ENCODE measurements at places on chromosomes 1 and 21. TPM values are rescaled to one million over a fixed set of nuclear protein-coding genes. Genes with fewer than 3 reads are reported as not detected.

GRCh38 chr1:111695801-111696200 is 43.4 kb downstream of the INKA2 start:
- no peak for DNase-seq

GRCh38 chr1:239843541-239843940 is 248.1 kb upstream of the FMN2 start:
- DNase-seq, result no peak

The ADORA1 gene
- total RNA-seq, result 1.7 TPM

DNA sequence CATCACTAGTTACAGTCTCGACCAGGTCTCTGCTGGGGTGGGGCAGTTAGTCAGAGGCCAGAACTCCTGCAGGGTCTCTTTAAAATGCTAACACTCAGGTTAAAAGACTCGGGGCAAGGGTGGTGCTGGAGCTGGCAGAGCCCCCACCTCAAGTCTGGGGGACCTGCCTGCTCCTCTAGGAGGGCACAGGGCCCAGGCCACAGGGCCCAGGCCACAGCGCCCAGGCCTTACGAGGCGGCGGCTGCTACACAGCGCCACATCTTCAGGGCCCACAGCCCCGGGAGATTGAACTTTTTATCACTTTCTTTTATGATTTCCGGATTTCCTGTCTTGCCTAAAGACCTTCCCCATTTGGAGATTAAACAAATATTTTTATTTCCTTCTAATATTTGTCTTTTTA is 10.4 kb downstream of the MPZ start:
- no peak for DNase-seq

The RAB25 gene
- not detected for total RNA-seq

The TRIM33 gene
- 24.6 TPM for total RNA-seq

DNA sequence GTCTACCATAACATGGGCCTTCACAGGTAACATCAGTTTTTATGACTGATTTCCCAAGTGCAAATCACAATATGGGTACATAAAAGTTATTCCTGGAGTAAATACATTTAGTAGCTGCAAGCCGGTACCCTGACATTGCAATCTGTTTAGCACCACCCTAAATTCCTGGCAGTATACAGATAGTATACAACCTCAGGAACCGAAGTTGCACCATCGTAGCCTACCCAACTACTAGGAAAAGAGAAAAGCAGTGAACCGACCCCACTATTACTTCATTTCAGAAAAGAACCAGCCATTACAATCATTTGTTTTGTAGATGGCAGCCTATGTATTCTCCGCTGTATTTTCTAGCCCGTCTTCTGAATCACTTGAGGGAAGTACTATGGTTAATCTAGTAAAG is 1.1 kb downstream of the ADIPOR1 start:
- DNase-seq, result no peak

The SHISAL2A gene
- not detected for total RNA-seq
